Muscle of leg (tissue), 16 donors: ENCODE measurements at places on chromosomes 3 and 15. TPM values are rescaled to one million over a fixed set of nuclear protein-coding genes. Genes with fewer than 3 reads are reported as not detected.

- peaks cover 34% of the 10 kb centered on the region for H3K27me3 ChIP-seq
- H3K27ac ChIP-seq: peak overlapping the region; percentile 92
- peak overlapping the region; percentile 90 for H3K4me3 ChIP-seq
- peaks cover 5% of the 10 kb centered on the region for H3K36me3 ChIP-seq
- H3K4me1 ChIP-seq: peaks cover 42% of the 10 kb centered on the region
These were observed 1.3 kb downstream of the SPSB4 start for GRCh38 chr3:141052201-141053069.

Gene REC114
- not detected for polyA plus RNA-seq

DNA sequence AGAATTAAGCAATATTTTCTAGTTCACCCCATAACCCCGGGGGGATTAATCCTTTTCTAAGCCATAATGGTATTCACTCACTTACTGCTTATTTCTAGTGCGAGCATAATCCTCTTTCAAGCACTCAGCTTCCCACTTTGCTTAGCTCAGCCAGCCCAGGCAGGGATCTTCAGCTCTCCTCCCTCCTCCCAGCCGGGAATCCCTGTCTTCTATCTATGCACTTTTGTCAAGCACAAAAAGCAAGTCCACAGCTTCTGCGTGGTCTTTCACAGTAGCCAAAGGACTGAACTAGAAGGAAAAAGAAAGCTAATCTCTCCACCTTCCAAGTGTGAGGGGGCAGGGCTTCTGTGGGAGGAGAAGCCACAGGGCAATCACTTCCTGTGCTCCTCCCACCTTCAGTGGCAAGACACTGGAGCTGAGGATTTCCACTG is 62.8 kb downstream of the PEX5L start:
- H3K36me3 ChIP-seq: no peaks in the 10 kb centered on the region
- no peaks in the 10 kb centered on the region for H3K4me1 ChIP-seq
- no peak overlapping the region for H3K4me3 ChIP-seq

DNA sequence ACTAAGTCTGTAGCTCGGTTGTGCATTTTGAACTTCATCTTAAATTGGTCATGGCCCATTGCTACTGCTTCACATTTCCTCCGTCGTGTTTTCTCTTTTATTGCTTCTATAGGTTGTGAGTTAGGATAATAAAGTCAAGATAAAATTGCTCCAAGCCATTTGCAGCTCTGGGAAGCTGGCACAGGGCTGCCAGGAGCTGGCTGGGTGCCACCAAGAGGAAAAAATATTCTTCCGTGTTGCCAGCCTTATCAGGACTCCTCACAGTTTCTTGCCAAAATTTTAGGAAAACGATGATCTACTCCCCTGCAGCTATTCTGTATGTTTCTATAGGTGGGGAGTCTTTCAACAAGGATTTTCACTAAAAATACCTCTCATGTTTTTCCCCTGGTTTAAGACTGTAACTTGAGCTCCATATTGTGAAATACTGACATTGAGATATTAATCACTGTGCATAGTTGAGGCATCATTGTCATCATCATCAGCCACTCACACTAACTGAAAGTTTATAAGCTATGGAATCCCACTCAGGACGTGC is 55.4 kb upstream of the PIAS1 start:
- H3K36me3 ChIP-seq: no peaks in the 10 kb centered on the region
- H3K4me1 ChIP-seq: no peaks in the 10 kb centered on the region
- no peaks in the 10 kb centered on the region for H3K27me3 ChIP-seq
- no peak for DNase-seq
- H3K27ac ChIP-seq: no peak overlapping the region
- no peak overlapping the region for H3K4me3 ChIP-seq

DNA sequence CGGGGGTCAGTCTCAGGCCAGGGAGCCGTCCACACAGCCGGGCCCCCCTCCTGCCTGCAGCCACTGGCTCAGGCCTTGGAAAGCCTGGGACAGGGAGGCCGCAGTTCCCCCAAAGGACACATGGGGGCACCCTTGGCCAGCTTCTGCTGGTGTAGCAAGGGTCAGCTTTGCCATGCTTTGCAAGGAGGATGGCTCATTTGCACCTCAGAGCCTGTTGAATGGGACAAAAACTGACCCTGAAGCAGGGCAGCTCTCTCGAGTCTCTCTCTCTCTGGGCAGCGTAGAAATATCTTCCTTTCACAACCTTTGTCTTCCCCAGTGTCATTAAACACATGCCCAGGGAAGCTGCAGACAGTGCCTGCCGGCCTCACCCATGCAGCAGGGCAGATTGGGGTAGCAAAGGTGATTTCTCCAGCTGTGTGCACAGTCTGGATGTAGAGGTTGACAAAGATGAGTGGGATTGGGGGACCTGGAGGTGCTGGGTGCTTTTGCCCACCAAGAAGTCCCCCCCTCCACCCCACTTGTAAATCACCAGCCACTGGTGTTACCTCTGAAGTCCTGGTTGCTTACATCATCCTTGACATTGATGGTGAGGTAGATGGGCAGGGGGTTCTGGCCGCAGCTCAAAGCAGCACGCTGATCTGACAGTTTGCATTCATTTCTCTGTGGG is 17.4 kb upstream of the EHD4 start:
- no peaks in the 10 kb centered on the region for H3K36me3 ChIP-seq
- H3K27me3 ChIP-seq: peaks cover 3% of the 10 kb centered on the region
- peak; percentile 82 for DNase-seq
- H3K4me1 ChIP-seq: peaks cover 4% of the 10 kb centered on the region
- no peak overlapping the region for H3K27ac ChIP-seq

Gene MASP1
- 9.4 TPM for polyA plus RNA-seq

DNA sequence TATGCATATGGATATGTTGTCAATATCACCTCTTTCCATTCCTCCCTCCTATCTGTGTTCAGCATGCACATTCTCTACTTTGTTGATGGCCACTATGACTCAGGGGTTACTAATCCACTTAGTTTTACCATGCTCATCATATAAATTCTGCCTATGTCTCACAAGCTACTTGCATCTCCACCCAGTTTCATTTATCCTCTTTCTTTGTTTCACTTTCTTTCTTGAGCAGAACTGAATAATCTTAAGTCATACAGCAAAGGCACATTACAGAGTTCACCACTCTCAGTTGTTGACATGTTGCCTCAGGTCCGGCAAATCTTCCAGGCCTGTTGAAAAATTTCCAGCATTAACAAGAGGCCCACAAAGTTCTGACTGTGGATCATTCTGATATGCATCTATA is 71.5 kb downstream of the SSR3 start:
- no peaks in the 10 kb centered on the region for H3K27me3 ChIP-seq
- peaks cover 3% of the 10 kb centered on the region for H3K4me1 ChIP-seq
- no peaks in the 10 kb centered on the region for H3K36me3 ChIP-seq
- DNase-seq: peak; percentile 38
- H3K4me3 ChIP-seq: no peak overlapping the region

Gene RTP1
- polyA plus RNA-seq: not detected

DNA sequence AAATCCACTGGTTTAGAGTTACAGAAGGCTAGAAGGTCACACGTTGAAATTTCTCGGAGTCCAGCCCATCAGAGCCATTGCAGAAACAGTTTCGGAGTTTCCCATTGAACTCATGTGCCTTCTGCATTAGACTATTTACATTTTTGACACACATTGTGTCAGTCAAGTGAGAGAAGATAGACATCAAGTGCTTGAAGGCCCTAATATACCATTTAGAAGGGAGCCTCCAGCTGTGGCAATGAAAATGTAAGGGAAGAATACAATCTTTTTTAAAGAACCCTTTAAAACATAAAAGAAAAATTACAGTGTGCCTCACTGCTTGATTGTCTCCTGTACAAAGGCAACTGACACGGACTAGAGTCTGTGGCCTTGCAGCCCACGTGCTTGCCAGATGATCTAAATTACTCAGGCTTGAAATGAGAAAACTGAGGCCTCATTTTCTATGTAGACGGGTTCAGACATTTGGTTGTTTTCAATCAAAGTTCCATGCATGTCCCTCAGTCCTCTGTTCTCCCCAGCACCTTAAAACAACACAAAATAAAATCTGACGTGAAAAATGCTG is 650.5 kb downstream of the ROBO2 start:
- H3K36me3 ChIP-seq: no peaks in the 10 kb centered on the region
- no peak for DNase-seq

- no peak overlapping the region for H3K27ac ChIP-seq
- H3K4me3 ChIP-seq: no peak overlapping the region
- H3K27me3 ChIP-seq: no peaks in the 10 kb centered on the region
- peaks cover 23% of the 10 kb centered on the region for H3K36me3 ChIP-seq
These were observed 40.9 kb upstream of the FBXL22 start for GRCh38 chr15:63556246-63556645.

DNA sequence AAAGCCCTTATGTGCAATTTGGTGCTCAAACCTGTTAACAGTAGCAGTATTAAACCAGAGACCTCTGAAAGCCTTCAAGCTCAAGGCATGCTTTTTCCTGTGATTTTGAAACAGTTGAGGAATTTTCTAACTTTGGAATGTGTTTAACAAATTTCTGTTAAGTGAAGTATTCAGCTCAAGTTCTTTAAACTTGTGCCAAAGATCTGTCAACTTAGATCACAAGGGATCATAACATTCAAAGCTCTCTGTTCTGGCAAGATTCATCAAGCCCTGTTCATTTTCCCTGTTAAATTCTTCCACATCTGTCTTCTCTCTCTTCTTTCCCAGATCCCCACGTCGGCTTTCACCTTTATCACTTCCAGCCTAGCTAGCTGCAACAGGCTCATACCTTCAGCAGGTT is 28.8 kb upstream of the RYK start:
- no peaks in the 10 kb centered on the region for H3K36me3 ChIP-seq
- H3K4me1 ChIP-seq: no peaks in the 10 kb centered on the region
- H3K4me3 ChIP-seq: no peak overlapping the region
- H3K27me3 ChIP-seq: no peaks in the 10 kb centered on the region
- no peak overlapping the region for H3K27ac ChIP-seq

Gene RBPMS2
- 7.1 TPM for polyA plus RNA-seq

GRCh38 chr3:113293348-113293747 is 82.0 kb downstream of the BOC start:
- H3K36me3 ChIP-seq: peaks cover 4% of the 10 kb centered on the region
- H3K4me3 ChIP-seq: no peak overlapping the region
- H3K4me1 ChIP-seq: no peaks in the 10 kb centered on the region
- DNase-seq: no peak
